Mesendoderm (in vitro differentiated cells): ENCODE measurements at places on chromosomes 11 and 22.

GRCh38 chr11:94649964-94650623 is 82.9 kb downstream of the PIWIL4 start:
- DNase-seq, result peak; percentile 97

- peak; percentile 97 for DNase-seq
Observed at GRCh38 chr11:58927393-58928106, 11.7 kb upstream of the GLYATL1 start.

GRCh38 chr11:19920982-19921381 is 208.3 kb downstream of the NAV2 start:
- no peak for DNase-seq

GRCh38 chr11:126494831-126495230 is 139.3 kb downstream of the ST3GAL4 start:
- no peak for DNase-seq

GRCh38 chr22:17931400-17931825 is 92.9 kb downstream of the MICAL3 start:
- no peak for DNase-seq

- no peak for DNase-seq
Observed at GRCh38 chr11:45348729-45349128, 62.6 kb upstream of the SYT13 start.

DNA sequence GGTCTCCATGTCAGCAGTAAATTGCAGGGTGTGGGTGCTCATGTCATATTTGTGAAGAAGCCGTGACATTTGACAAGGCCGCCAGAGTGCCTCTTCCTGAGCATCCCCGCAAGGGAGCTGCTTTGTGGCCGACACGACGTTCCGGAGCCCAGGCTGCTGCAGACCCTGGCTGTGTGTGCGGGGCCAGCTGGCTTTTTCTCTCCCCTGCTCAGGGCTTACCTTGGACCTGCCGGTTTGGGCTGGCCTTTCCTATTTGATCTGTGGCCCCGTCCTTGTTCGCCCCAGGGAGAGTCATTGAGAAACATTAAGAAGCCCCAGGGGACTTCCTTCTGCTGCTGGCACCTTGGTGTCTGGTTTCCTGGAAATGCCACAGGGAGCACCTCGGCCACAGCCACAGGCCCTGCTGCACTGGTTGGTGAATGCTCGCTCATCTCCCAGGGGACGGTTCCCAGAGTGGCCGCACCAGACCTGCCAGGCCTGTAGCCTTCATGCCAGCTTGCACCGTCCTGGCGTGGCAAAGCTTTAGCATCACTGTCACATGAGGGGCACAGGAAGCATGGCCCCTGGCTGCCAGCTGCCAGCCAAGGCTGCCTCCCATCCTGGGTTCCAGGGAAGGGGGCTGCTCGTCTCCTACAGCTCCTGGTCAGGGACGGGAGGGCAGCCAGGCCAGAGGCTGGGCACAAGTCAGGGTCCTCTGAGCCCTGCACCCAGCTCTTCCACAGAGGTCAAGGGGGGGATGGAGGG is 5.4 kb downstream of the GRK2 start:
- no peak for DNase-seq

- no peak for DNase-seq
Observed at GRCh38 chr11:38005597-38005996, 1407.6 kb upstream of the RAG2 start.

- DNase-seq, result no peak
Observed at GRCh38 chr11:72591785-72592502, 82.3 kb downstream of the PDE2A start.

DNA sequence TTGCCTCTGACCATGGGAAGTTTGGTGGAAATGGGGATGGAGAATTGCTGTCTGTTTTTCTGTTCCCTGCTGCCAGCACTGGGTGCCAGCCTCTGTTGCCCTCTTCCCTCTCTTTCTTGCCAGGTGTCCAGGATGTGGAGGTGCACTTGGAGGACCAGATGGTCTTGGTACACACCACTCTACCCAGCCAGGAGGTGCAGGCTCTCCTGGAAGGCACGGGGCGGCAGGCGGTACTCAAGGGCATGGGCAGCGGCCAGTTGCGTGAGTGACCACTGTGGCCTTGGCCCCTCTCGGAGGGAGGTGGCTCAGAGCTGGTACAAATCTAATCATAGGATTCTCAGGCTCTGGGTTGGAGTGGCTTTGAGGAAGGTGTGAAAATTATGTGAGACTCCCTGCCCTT is 6.0 kb downstream of the CCS start:
- no peak for DNase-seq

DNA sequence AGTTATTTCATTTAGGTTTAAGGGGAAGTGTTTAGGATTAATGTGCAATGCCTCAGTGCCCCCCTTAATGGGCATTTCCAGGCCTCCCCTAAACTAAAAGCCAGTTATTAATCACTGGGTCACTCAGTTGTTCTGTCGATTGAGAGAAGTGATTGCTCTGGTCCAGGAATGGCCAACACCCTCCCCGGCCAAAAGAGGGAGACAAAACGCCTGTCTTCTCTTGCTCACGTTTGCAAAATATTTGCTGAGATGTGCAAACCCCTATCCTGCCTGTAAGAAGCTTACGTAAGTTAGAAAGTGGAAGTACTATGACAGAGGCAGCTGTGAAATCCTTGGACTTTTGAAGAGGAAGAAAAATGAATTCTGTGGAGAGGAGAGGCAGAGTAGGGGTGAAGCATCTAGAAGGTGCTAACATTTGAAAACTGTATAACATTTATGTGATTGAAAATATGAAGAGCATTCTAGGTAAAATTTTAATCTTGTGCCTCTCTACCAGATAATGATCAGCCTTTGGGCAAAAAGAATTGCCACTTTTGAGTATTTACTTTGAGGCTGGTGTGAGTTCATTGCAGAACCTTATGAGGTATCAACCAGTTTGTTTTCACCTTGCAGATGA is 37.7 kb downstream of the NTM start:
- DNase-seq, result peak; percentile 72

DNA sequence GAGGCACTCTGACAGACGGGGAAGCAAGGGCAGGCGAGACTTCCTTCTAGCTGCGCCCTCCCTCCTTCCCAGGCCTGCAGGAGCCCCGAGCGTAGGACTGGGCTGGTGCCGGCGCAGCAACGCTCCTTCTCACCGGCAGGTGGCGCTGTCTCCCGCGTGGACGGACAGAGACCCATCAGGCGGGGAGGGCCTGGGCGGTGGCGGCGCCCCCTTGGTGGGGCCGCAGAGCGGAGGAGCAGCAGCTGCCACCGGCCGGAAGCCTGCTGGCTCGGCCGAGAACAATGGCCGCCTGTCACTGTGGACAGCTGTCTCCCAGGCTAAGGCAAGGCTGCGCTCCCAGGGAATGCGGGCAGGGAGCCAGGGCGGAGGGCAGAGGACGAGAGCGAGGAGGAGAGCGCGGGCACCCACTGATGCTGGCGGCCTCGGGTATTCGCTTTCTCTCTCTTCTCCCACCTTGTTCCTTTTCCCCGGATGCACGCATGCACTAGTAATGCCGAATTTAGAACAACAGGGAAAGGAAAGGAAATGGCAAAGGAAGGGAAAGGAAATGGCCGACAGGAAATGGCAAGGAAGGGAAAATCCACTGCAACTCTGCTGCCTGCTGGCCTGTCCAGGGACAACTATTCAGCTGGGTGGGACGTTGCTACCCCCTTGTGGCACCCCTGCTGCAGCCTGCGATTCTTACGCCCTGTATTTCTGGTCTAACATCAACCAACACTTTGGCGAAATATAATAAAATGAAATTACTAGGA is 14.4 kb downstream of the PPM1F start:
- peak; percentile 96 for DNase-seq

DNA sequence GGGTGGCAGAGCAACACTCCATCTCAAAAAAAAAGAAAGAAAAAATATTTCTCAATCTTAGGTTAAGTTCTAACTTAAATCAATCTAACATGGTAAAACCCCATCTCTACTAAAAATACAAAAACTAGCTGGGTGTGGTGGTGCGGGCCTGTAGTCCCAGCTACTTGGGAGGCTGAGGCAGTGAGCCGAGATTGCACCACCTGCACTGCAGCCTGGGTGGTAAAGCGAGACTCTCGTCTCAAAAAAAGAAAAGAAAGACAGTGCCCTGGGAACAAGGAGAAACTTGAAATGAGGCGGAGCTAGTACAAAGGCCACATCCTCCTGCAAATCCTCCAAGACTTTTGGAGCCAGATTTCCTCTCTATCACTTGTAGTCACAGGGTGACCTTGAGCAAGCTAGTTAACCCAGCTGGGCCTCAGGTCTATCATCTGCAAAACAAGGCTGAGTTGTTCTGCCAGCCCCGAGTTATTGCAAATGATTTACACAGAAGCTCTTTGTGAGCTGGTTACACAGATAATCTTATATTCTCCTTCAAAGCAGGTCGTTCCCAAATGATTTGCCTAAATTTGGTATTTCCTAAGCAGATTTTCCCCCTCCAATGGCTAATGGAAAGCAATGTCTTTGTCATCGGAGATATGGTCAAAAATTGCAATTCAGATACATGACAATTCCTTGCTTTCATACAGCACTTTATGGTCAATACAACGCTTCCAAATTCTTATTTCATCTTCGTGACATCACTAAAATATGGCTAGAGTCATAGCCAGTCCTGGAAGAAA is 1.9 kb downstream of the ANKRD54 start:
- no peak for DNase-seq

DNA sequence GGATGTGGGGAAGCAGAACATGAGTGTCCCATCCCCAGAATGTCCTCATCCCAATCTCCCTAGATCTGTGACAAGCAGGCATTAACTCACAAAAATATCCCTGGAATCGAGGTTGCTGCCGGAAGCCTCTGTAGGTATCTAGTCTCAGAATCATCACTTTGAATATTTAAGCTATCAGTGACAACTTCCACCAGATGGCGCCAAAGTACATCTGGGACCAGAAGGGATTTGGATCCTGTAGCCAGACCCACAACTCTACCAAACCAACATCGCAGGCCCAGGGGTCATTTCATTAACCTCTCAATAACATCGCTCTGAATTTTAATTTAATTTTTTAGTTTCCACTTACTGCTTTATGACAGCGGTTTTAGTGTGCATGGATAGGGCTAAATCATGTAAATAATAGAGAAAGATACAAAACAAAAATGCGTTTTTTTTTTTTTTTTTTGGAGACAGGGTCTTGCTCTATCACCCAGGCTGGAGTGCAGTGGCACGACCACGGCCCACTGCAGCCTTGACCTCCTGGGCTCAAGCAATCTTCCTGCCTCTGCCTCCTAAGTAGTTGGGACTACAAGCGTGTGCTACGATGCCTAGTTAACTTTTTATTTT is 1.1 kb upstream of the EXT2 start:
- peak; percentile 89 for DNase-seq

DNA sequence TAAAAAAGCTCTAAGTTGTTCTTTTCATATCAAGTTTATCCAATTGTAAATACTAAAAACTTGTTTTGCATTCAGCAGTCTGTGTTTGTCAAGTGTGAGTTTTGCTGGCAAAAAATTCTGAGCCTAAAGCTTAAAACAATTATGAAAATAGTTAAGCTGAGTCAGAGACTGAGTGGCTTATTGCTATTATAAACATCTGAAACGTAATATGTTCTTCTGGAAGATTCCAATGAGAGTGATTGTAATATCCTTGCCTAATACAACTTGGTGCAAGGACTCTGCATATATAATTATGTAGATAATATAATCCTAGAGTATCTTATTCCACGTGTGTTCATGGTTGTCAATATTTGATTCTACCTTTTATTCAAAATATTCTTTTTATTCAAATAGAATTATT is 14.1 kb upstream of the NUP50 start:
- DNase-seq, result no peak

DNA sequence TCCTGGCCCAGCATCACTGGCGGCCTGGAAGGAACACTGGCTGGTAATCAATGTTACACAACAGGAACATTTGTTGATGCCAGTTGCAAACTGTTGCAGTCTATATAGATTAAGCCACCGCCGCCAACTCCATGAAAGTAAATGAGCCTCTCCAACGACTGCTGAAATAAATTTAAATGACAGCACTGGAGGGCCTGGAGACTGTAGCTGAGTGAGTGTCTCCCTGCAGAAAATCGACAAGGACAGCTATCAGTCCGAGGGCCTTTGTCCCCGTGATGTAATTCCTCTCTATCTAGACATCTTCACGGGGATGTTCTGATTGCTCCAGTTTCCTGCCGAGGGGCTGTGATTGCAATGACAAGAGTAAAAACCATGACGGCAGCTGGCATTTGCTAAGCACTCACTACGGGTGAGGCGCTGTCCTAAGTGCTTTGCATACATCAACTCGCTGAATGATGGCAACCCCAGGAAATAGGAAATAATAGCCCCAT is 120.4 kb downstream of the SEZ6L start:
- DNase-seq, result no peak

DNA sequence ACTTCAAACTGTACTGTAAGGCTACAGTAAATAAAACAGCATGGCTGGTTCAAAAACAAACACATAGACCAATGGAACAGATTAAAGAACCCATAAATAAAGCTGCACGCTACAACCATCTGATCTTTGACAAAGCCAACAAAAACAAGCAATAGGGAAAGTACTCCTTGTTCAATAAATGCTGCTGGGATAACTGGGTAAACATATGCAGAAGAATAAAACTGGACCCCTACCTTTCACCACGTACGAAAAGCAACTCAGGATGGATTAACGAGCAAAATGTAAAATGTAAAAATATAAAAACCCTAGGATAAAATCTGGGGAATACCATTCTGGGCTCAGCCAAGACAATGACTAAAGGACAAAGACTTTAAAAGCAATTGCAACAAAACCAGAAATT is 201.8 kb upstream of the PGR start:
- DNase-seq, result no peak

GRCh38 chr11:18394928-18395734 is 768 bp downstream of the LDHA start:
- peak; percentile 59 for DNase-seq

DNA sequence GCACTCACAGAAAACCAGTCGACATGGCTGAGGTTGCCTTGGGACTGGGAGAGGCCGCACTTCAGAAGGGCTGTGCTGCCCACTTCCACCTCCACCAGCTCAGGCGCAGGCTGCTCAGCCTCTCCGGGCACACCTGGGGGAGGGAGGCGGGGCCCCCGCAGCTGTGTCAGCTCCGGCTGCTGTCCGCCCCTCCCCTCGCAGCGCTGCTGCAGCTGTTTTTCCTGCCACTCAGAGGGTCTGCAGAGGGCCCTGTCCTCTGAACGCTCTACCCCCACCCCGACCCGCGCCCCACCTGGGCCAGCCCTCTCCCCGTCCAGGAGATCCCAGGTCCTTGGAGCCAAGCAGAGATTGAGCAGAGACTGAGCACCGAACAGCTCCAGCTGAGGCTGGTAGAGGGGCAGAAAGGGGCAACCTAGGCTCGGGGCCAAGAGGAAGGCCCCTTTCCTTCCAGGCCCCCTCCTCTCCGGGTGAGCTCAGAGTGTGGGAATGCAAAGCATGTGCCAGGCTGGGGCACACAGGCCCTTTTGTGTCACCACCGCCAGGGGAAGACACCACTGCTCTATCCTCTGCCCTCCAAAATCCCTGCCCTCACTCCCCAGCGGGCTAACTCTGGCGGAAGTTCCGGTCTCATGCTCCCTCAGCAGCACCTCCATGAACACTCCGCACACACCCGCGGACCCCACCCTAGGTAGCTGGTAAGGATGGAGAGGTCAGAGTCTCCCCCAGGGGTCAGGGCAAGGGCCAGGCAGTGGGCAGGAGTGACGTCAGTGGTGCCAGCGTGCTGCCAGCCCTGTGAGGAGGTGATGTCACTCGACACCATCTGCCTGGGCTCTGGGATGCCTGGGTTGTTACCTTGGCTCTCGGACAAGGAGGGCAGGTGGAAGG is 1.6 kb downstream of the MCAM start:
- peak; percentile 92 for DNase-seq
